Activated gamma-delta T cell treated with Interleukin-2 at 50 U/mL for 16 hours (primary cell): ENCODE measurements at places on chromosomes 16 and 17.

DNA sequence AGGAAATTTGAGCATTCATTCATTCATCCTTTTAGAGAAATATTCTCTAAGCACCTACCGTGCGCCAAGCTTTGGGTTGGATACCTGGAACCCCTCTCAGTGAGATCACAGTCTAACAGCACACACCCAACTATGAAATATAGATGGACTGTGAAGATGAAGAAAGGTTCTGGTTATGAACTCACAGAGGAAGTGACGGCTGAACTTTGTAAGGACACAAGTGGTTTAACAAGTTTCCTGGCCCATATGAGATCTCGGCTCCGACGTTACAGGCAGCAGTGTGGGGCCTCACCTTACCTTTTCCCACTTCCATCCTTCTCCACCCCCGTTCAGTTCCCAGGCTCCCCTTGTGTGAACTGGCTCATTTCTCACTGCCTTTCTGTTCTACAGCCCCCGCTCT, 406.2 kb downstream of the MAF start:
- DNase-seq: no peak

DNA sequence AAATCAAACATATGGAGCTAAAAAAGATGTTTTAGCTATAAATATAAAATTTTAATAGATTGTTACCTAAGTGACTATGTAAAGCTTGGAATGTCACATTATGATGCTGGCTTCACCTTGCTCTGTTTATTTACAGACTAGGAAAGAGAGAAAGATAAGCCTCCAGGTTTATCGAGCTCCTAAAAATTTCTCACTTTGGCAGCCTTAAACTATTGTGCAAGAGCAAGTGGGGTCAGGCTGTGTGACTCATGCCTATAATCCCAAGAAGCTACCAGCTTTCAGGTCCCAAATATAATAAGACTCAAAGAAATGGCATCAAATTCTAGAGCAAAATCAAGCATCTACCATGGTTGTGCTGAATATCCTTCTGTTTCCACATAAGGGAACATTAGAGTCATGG, 34.3 kb upstream of the PRSS54 start:
- no peak for DNase-seq

- peak; percentile 43 for DNase-seq
Measured at GRCh38 chr17:4004517-4005295, 40.5 kb upstream of the ATP2A3 start.

- DNase-seq: no peak
Measured at GRCh38 chr16:85040685-85041084, 13.1 kb downstream of the KIAA0513 start.

- no peak for DNase-seq
Measured at GRCh38 chr16:81505011-81505661, 60.5 kb downstream of the CMIP start.

DNA sequence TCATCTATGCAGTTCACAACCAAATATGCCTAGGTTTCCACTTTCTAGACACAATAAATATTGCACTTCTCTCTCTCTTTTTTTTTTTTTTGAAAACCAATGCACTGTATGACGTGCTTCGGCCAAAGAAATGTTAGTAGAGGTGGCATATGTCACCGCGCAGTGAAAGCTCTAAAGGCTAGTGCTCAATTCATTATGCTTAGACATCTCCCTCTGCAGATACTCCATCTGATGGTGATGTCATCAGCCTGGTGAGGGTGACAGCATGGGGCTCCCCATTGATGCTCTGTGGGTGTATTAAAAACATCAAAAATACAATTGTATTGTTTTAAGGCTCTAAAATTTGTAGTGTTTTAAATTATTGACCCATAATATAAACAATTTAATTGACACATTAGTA, 608.8 kb upstream of the C16orf82 start:
- no peak for DNase-seq

GRCh38 chr16:78474762-78475161, 375.3 kb downstream of the WWOX start:
- DNase-seq: no peak

- DNase-seq: no peak
Measured at GRCh38 chr17:30344283-30345088, 10.6 kb upstream of the TMIGD1 start.
